ENCODE measurements at places on chromosomes 5 and 9.

DNA sequence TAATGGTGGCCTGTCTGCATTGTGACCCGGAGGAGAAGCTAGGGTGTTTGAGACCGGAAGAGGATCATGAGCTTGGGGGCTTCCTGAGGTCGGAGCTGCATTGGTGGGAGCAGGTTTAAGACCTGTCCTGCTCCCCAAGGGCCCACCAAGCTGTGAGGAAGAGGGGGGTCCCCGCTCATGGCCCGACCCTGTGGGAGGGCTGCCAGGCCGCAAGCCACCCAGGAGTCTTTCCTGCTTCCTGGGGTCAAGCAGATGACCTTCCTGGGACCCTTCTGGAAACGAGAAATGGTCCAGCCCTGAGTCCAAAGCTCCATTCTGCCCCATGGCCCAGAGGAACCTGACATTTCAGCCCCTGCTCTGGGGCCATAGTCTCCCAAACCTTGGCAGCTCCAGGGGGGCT is 61.5 kb upstream of the RNU6ATAC start:
- no peak for DNase-seq

DNA sequence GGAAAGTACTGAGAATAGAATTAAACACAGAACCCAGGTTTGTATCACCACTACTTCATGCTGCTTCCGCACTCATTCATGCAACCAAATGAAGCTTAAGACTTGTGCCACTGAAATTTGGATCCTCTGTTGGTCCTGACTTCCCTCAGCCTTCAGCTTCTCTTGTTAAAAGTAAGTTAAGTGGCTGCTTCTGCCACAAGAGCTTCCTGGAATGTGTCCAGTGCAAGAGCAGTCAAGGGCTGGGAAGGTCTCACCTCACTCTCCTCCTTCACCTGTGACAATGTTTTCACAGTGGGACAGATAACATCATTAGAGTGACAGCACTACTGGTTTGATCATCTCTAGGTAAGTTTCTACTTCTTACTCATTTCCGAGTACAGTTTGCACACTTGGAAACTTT is 7.9 kb downstream of the SNCAIP start:
- DNase-seq: no peak

GRCh38 chr9:121451586-121451985 is 48.1 kb downstream of the GGTA1 start:
- no peak for DNase-seq

DNA sequence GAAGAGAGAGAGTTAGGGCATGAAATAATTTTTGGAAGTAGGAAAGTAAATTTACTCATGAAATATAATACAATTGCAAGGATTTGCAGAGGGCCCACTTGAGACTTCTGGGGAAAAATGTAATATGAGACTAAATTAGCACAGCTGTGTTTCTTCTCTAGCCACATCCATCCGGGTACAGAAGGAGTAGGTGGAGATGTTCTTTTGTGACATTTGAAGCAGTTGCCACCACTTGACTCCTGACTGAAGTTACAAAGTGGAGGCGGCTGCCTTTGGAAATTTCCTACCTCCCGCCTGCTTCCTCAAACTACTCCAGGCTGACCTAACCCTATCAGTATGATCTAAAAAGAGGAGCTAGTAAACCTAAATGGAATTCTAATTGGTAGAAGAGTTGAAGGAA is 58.1 kb upstream of the SHISAL2B start:
- no peak for DNase-seq

- no peak for DNase-seq
Measured at GRCh38 chr9:35452481-35452880, 37.4 kb upstream of the RUSC2 start.

- no peak for DNase-seq
Measured at GRCh38 chr9:109270971-109271925, 49.6 kb downstream of the EPB41L4B start.

DNA sequence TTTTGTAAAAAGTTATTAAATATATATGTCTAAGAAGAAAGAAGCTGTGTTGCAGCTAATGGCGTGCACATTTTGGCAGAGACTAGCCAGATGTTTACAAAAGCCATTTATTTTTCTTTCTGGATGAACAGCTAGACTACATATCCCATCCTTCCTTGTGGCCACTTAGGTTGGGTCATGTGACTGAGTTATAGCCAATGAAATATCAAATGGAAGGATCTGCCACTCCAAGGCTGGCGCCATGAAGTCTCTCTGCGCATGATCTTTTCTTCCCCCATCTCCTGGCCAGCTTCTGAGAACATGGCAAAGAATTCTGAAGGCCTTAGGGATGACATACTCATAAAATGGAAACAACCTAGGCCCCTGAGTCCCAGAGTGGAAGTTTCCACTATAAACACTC is 244.2 kb upstream of the DAB2 start:
- DNase-seq: no peak

DNA sequence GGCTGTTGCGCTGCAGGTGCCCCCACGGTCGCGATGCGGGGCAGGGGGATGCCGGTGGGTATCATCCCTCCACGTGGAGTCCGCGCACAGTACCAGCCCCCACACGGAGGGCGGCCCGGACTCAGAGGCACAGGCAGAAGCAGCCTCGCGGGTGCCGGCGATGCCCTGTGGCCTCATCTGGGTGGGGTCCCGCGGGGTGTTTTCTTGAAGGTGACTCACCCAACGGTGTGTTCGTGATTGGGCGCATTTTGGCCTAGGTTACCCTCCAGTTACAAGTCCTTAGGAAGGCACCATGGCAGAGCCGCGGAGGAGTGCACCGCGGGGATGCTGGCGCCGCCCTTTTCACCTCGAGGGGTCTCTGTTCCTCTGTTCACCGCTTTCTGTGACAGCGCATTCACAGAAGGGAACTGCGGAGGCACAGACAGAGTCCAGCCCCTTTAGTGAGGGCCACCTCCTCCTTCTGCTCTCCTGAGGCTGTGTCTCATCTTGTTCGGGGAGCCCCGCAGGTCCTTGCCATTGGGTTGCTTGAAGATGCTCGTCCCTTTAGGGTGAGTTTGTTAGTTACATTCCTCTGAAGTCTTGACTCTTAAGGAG is 21.6 kb upstream of the EXOC3 start:
- no peak for DNase-seq

GRCh38 chr5:142587354-142587965 is 98.4 kb downstream of the FGF1 start:
- DNase-seq: no peak

DNA sequence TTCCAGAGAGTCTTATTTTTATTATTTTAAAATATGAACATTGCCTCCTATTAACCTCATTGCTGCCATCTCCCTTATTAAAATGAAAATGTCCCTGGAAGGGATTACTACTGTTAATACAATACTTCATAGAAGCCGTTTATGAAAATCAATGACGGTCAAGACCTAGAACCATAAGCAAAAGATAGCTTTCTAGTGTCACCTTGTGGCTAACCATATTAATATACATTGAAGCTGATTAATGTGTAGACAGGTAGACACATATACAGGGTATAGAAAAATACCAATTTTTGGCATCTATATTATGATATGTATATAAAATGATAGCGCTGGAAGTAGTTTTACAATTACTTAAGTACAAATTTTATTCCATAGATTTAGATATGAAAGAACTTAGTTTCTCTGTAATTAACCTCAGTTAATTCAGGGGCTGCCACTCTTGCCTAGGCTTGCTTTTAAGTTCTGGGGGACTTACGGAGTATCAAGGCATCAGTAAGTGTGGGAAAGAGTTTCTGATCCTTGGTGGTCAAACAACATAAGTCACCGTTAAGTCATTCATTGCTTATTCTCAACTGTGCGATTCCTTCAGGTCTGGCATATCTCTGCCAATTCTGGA is 2.5 kb upstream of the YTHDC2 start:
- peak; percentile 28 for DNase-seq

DNA sequence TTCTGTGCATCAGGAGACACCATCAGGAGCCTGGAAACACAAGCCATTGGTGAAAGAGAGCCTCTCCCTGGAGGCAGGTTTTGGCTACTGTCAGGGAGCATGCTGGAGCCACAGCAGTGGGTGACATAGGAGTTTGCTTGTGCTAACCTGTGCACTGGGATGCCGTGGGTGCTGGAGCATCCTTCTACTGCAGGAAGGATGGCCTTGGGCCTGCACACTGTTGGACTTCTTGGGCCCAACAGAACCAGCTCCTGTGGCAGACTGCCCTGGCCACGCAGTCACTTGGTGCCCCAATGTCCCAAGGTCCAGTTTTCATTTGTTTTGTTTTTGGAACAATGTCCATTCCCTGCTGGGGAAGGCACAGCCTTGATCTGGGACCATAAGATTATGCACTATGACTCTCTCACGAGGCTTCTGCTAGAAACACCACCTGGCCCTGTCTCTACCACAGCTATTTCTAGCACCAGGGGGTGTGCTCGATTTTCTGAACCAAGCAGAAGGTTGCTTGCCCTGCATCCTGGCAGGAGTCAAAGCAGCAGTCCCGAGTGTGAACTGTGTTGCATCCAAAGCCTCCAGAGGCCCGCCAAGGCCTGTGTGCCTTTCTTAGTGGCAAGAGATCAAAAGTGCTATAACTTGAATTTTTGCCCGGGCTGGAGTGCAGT is 5.5 kb upstream of the LTC4S start:
- DNase-seq: no peak

DNA sequence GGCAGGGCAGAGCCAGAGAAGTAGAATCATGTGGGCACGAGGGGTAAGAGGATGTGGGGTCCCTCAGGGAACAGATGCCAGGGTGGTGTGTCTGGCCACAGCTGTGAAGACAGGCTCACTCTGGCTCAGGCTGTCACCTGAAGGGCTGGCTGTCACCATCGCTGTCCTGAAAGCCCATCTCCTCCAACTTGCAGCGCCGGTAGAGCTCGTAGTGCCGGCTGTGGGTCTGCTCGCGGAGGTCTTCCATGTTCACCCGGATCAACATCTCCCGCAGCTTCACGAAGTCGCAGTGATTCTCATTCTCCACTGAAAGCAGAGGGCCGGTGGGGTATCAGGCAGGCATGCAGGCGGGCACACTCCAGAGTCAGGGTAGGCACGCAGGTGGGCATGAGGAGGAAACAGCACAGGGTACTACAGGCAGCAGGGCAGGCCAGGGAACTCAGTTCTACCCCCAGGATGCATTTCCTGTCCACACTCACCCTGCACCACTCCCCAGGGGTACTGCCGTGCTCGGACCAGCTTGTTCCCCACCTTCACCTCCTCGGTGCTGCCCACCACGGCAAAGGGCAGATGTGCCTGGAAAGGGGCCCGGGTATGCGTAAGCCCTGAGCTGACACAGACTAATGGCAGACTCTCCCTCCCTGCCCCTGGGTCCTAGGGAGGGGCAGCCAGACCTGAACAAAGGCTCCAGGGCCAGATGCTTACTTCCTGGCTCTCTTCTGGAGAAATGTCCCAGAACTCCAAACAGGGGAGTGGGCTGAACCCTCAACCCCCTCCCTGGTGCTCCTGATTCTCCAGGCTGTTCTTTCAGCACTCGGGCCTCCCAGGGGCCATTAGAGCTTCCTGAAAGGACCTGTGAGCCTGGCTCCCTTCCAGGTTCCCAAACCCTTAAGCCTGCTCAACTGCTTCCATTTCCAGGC is 14.4 kb downstream of the CCNI2 start:
- no peak for DNase-seq

DNA sequence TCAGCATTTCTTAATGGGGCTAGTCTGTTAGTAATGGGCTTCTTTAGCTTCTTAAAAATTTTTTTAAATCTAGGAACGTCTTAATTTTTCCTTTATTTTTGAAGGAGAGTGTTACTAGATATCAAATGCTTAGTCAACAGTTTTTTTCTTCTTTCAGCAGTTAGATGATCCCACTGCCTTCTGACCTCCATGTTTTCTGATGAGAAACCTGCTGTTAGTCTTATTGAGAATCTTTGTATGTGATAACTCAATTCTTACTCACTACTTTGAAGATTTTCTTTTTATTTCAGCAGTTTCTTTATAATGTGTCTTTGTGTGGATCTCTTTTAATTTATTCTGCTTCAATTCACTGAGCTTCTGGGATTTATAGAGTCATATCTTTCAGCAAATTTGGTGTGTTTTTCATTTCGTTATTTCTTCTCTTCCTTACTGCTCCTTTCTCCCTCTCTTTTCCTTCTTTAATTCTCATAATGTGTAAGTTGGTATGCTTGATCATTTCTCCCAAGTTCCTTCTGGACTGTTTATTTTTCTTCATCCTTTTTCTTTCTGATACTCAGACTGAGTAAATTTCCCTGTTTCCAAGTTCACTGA is 205.8 kb downstream of the RANBP17 start:
- no peak for DNase-seq

- no peak for DNase-seq
Measured at GRCh38 chr9:72151104-72151503, 1.9 kb downstream of the GDA start.

GRCh38 chr5:122352331-122352730 is 40.3 kb downstream of the SNCAIP start:
- DNase-seq: no peak

GRCh38 chr5:83653669-83654068 is 67.0 kb downstream of the HAPLN1 start:
- no peak for DNase-seq

- DNase-seq: no peak
Measured at GRCh38 chr5:8961219-8961618, 584.7 kb downstream of the SEMA5A start.

GRCh38 chr5:178422400-178422775 is 167.8 kb downstream of the COL23A1 start:
- DNase-seq: no peak

DNA sequence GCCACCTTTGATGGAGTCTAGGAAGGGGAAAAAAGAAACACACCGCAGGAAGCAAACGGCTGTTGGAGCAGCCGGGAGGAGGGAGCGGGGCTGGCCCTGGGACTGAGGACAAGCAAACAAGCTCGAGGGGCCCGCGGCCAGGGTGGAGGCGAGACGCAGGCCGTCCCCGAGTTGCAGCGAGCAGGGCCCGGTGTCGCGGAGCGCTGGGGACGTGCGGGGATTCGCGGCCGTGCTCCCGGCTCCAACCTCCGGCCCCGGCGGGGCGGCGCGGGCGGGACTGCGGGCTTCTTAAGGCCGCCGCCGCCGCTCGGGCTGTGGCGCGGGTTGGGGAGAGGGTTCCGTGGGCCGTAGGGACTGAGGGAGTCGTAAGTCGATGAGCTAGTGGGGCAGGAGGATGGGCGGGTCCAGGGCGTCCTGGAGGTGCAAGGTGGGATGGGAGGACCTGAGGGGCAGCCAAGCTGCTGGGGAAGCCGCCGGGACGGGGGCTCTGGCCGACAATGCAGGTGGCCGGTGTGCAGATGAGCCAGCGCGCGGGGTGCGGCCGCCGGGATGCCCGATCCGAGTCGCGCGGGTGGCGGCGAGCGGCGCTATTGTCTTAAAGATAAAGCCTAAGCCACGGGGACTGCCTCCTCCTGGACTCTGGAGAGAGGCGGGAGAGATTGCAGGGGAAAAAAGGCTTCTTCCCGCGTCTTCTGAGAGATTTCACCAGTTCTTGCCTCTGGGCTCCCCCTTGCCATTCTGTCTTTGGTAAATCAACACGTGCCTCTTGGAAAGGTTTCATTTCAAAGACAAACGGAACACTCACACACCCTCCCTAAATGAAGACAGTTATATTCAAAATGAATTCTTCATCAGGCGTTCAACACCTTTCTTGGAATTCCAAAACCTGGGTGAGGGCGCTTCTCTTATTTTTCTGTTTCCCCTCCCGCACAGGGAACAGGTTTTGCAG is 1.6 kb upstream of the HAPLN1 start:
- DNase-seq: no peak

- no peak for DNase-seq
Measured at GRCh38 chr5:43514471-43514815, 505 bp downstream of the C5orf34 start.

GRCh38 chr5:55037046-55037771 is 13.2 kb downstream of the GZMK start:
- peak; percentile 29 for DNase-seq

GRCh38 chr9:11431490-11431889 is 818.7 kb upstream of the PTPRD start:
- DNase-seq: no peak
